ENCODE measurements at places on chromosomes 4 and X.

- DNase-seq, result no peak
Measured at GRCh38 chr4:148288448-148288847, 153.8 kb downstream of the NR3C2 start.

DNA sequence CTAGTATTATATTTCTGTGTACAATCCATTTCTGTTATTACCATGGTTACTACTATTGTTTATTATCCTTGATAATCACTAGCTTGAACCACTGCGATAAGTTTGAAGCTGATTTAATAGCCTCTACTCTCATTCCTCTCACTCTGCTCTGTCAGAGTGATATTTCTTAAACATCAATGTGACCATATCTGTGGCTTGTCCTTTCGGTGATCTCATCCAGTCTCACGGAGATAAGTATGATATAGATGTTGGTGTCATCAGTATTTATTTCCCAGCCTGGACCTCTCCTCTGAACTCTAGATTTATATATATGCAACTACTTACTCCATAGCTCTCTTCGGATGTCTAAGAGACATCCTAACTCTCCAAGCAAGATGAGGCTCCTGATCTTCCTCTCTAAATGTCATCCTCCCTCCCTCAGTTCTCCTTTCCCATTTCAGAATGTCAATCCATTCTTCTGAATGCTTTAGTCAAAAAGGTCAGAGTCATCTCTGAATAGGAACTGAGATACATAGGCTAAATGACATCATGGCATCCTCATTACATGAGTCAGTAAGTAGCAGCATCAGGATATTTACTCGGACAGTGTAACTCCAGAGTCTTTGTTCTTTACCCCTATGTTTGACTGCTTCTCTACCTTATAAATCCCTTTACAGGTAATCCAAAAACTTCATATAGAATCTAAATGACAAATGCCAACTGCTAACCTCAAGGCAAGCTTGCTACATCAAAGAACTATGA, 129.5 kb downstream of the PACRGL start:
- DNase-seq, result no peak

- DNase-seq, result no peak
Measured at GRCh38 chr4:89248879-89249281, 58.7 kb downstream of the GPRIN3 start.

GRCh38 chr4:151806511-151806927, 45.7 kb upstream of the GATB start:
- no peak for DNase-seq

DNA sequence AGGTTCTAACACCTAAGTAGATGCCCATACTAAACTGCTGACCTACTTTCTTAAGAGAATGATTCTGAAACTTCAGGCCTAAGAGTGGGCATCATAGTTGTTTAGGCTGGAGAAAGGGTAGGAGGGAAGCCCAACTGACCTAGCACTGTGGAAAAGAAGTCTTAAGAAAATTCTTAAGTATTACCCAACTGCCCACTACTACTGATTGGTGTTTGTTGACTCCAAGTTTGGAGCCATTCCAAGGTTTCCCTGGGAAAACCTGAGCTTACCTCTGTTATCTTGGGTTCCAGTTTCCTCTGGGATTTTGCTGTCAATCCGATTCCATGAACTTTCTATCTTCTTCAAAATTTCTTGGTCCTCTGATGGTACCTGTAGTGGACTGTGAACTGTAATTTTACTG, 23.9 kb downstream of the ANKRD17 start:
- no peak for DNase-seq

GRCh38 chrX:132226169-132226568, 6.9 kb upstream of the RAP2C start:
- no peak for DNase-seq

DNA sequence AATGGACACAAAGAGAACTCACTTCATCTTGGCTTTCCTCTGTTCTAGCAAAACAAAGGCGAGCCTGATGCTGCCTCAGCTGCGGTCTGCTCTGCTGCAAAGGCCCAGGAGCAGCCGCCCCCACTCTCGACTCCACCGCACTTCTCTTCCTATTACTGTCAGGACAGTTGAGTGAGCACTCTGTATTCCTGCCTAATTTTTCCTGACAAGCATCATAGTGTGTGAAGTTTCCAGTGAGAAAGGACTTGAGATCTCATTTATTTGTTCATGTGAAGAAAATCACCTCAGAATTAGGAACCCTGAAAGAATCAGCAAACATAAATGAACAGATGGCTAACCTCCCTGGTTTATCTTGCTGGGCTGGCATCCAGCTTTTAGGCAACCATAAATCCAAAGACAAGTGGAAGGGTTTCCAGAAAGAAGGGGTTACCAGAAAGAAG, 15.6 kb downstream of the SCARB2 start:
- no peak for DNase-seq

DNA sequence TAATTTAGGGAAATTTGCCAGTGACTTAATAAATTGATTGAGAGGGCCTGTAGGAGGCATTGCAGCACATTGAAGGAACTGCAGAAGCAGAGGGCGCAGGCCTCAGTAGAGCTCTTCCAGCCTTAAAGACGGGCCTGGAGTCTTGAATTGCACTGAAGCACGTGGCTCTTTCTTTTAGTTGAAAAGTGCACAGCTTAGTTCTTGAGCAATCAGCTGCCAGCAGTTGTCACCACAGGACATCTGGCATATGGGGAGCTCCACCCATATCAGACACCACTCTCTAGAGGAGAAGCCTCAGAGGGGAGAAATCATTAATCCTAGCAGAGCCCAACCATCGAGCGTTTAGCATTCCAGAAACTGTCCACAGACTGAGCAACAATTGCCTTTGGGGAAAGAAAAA, 16.0 kb upstream of the FGF16 start:
- no peak for DNase-seq

GRCh38 chr4:110533590-110533910, 57.6 kb downstream of the ENPEP start:
- DNase-seq, result no peak

GRCh38 chr4:31655328-31655727, 935.2 kb downstream of the PCDH7 start:
- DNase-seq, result no peak

GRCh38 chr4:105140684-105141490, 5.8 kb upstream of the TET2 start:
- DNase-seq, result no peak

- DNase-seq, result no peak
Measured at GRCh38 chrX:12693754-12694153, 97.5 kb upstream of the PRPS2 start.

DNA sequence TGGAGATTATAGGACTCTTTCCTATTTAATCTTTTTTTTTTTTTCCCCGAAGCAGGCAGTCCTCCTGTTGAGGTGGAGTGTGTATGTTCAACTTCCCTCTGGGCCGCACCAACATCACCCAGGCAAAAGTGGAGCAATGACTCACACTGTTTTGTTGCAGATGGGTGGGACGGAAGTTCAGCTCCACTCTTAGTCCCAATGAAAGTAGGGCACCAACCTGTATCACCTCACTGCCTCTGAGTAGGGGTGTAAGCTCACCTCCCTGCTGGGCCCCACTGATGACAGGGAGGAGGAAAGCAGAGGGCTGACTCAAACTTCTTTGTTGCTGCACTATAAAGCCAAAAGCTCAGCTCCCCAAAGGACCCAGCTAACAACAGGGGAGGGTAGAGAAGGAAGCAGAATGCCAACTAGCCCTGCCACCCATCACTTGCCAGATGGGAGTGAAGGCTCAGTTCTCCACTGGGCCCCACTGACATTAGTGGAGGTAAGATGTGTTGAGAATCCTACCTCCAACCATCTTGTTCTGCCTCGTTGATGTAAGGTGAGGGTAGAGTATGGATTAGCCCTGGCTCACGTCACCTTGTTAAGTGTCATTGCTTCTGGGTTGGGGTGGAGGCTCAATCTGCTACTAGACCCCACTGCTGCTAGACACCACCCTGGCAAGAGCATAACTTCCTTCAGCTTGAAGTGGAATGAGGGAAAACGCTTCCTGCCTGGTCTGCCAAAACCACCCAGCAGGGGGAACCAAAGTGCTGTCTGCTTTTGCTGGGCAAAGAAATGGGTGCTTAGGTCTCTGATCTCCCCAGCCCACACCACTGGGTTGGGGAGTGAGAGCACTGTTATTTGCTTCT, 14.1 kb downstream of the RPS6KA3 start:
- DNase-seq, result peak; percentile 48

- DNase-seq, result no peak
Measured at GRCh38 chrX:39576041-39576872, 521.5 kb downstream of the BCOR start.

DNA sequence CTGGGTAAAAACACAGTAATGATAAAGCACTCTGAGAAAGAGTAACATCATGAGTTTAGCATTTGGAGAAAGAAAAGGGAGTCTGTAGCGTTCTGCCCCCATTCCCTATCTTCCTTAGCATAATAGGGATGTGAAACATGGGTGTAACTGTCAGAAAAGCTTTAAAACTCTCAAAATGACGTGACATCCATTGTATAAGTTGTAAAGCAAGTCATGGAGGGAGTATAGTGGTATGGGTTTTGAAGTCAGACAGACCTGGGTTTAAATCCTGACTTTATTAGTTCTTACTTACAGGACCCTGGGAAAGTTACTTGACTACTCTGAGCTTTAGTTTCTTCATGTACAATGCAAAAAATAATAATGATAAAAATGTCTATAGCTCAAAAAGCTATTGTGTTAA, 17.1 kb downstream of the FBXO8 start:
- no peak for DNase-seq

DNA sequence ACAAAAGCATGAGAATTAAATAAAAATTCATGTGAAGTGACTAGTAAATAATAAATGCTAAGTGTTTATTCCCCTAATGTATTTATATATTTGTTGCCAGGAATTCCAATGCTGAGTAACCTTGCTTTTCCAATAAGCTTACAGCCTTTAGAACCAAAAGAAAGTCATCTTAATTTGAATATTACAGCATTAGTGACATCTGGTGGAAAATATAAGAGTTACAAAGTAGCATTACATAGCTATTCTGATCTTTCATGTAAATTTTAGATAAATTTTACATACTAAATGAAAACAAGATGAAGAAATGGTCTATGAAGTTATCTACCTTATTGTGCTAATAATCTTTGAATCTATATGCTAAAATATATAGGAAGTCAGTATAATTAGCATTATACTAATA, 10.4 kb downstream of the MAD2L1 start:
- DNase-seq, result no peak

DNA sequence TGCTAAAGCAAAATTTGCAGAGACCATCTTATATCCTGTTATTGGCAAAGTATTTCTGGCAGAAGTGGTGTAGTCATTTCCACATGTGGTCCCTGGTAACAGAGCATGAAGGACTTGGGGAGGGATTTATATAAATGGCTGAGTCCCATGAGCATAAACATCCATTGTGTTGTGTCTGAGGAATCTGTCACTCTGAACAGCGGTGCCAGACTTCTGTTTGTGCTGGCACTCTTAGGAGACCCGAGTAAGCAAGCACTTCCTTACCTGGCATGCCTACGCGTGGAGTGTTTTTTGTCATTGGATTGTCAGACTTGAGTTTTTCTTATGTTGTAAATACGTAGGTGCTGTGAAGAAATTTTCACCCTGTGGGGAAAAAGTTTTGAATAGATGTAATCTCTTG, 285.9 kb downstream of the ARHGAP10 start:
- DNase-seq, result no peak

DNA sequence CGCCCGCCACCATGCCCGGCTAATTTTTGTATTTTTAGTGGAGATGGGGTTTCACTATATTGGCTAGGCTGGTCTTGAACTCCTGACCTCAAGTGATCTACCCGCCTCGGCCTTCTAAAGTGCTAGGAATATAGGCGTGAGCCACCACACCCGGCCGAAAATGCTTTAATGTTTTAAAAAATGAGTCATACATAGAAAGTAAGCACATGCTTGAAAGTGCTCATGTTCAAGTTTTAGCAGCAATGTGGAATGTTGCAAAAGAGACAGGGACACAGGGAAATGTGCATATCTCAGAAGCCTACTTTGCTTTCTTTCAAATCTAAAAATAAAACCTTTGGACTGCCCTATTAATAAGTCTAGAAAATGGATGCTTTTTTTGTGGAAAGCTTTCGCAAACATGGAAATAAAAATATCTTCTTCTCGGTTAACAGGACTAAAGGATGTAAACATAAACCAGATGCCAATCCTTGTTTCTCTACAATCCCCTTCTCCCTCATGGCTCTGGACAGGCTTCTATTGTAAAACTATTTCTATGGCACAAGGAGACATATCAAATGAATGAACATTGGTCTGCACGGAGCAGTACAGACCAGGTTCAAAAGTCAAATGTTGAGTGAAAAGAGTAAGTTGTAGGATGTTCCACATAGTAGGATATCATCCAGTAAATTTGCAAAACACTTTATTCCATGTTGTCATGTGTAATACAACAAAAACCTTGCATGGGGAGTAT, 15.0 kb downstream of the MECP2 start:
- no peak for DNase-seq

DNA sequence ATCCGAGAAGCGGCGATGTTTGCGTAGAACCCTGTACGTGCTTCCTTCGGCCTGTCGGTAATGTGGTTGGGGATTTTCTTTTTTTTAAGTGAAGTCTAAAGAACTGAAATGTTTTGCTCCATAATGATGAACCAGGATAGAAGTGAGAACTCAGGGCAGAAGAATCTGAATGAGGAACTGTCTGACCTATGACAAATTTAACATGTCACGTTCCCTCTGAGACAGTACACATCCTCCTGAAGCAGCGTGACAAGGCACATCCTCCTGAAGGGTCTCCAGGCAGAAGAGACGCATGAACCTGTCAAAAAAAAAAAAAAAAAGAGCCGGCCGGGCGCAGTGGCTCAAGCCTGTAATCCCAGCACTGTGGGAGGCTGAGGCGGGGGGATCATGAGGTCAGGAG, 6.2 kb downstream of the CSF2RA start:
- DNase-seq, result no peak

GRCh38 chr4:94454405-94454804, 2.7 kb downstream of the PDLIM5 start:
- no peak for DNase-seq

DNA sequence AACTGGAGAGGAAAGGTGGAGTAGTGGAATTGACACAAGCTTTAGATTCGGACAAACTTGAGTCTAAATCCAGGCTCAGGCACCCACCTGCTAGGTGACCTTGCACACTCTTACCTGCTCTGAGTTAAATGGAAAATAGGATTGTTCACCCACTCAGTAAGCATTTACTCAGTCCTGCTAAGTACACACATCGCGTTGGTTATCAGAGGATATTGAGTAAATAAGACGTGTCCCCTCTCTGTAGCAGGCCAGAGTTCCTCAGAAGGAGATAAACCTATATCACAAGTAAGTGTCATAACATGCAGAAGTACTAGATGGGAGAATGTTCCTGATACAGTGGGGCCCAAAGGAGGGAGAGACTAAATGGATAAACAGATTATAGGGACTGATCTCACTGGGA, 117.7 kb downstream of the SMIM20 start:
- DNase-seq, result no peak

- no peak for DNase-seq
Measured at GRCh38 chr4:31391976-31392375, 671.8 kb downstream of the PCDH7 start.

GRCh38 chr4:1866189-1866661, 5.0 kb upstream of the NSD2 start:
- DNase-seq, result no peak

- DNase-seq, result no peak
Measured at GRCh38 chrX:20974326-20974725, 399.9 kb upstream of the CNKSR2 start.

All from stimulated activated CD8-positive, alpha-beta memory T cell treated with anti-CD3 and anti-CD28 coated beads, Interleukin-4, amount 100 ng/mL, for 4 hours (primary cell).